Activated naive CD4-positive, alpha-beta T cell treated with anti-CD3 and anti-CD28 coated beads, Interleukin-2, amount 10 ng/mL, durations not matched to agents 5 hours and 36 hours (primary cell): ENCODE measurements at places on chromosomes 6 and 20. TPM values are rescaled to one million over a fixed set of nuclear protein-coding genes. Genes with fewer than 3 reads are reported as not detected.

FUCA2 gene
- total RNA-seq: 15.3 TPM

VSTM2L gene
- not detected for total RNA-seq

RIMS4 gene
- total RNA-seq: not detected

TNFRSF6B gene
- not detected for total RNA-seq

FGD2 gene
- 1.2 TPM for total RNA-seq

AIF1 gene
- total RNA-seq: 46.1 TPM

STMND1 gene
- not detected for total RNA-seq

MYCT1 gene
- not detected for total RNA-seq

RAB23 gene
- 3.2 TPM for total RNA-seq

SLC22A16 gene
- not detected for total RNA-seq

FAXC gene
- total RNA-seq: not detected

GSTA3 gene
- total RNA-seq: not detected

CASS4 gene
- total RNA-seq: 5.9 TPM

ANGPT4 gene
- not detected for total RNA-seq

KIF25 gene
- not detected for total RNA-seq

MED23 gene
- total RNA-seq: 33.4 TPM

LTB gene
- total RNA-seq: 1,452 TPM

BPIFB3 gene
- total RNA-seq: not detected

CALHM5 gene
- not detected for total RNA-seq

ZC2HC1B gene
- total RNA-seq: not detected
